ENCODE measurements at places on chromosomes 7 and 10. TPM values are rescaled to one million over a fixed set of nuclear protein-coding genes. Genes with fewer than 3 reads are reported as not detected.

The FUOM gene
- total RNA-seq, result 20.3 TPM

The HOXA10 gene
- total RNA-seq, result 15.3 TPM

The PRKCQ gene
- total RNA-seq, result 4.3 TPM

The EXOC6 gene
- total RNA-seq, result 16.6 TPM

The C10orf90 gene
- not detected for total RNA-seq

The ZNF248 gene
- total RNA-seq, result 17.6 TPM

The IL15RA gene
- total RNA-seq, result 13.5 TPM

The PRPS1L1 gene
- not detected for total RNA-seq

The UPK3BL1 gene
- total RNA-seq, result 292 TPM

GRCh38 chr10:80408242-80409101 lies at the start of gene PRXL2A:
Gene PRXL2A (plus strand): TSS chr10:80408551. CDS start chr10:80420468, 11,917 bp downstream.
- DNase-seq, result peak; percentile 92

DNA sequence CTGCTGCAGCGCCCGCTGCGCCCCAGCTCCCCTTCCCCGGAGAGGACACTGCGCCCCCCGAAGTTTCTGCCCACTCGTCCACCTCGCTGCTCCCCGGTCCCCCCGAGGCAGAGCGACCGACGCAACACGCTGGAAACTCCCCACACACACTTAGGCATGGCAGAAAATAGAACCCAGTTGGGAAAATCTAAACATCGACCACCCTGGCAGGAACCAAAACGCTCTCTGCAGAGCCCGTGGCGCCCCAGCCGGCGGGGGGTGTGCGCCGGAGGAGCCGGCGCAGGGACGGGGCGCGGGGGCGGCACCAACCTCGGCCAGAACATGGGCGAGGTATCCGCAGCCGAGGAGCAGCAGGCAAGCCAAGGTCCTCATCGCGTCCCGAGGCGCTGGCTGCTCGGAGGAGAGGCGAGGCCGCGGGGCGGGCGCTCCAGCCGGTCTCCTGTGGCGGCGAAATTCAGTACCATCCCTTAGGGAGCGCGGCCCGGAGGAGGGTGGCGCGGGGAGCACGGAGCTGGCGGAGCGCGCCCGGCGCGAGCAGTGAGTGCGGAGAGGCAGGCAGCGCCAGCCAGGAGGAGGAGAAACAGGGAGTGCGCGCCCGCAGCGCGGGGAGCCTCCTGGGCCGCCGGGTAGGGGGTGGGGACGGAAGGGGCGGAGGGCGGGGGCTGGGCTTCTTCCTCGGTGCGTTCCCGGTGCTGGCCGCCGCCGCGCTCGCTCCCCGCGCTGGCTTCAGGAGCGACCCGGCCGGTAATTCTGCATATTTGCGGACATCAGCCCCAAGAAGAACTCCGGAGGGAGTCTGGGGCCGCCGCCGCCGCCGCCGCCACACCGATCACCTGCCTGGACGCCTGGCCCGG lies 789 bp downstream of the PDGFA start:
- peak; percentile 85 for DNase-seq

GRCh38 chr7:18455606-18456005 lies 39.9 kb upstream of the HDAC9 start:
- no peak for DNase-seq

DNA sequence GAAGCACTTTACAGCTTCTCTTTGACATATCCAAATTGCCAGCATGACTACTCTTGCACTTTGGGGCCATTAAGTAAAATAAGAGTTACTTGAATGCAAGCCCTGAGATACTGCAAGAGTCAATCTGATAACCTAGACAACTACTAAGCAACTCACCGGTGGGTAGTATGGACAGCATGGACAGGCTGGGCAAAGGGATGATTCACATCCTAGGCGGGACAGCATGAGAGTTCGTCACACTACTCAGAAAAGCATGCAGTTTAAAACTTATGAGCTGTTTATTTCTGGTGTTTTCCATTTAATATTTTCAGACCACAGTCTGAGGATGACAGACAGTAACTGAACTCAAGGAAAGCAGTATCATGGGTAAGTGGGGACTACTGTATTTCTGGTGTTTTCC lies 84.0 kb downstream of the ORC5 start:
- DNase-seq, result no peak

GRCh38 chr10:81479316-81479715 lies 395.7 kb upstream of the NRG3 start:
- no peak for DNase-seq

GRCh38 chr7:20839196-20839735 lies 52.6 kb upstream of the SP8 start:
- DNase-seq, result no peak

GRCh38 chr10:112313234-112313633 lies 30.0 kb downstream of the TECTB start:
- DNase-seq, result no peak

DNA sequence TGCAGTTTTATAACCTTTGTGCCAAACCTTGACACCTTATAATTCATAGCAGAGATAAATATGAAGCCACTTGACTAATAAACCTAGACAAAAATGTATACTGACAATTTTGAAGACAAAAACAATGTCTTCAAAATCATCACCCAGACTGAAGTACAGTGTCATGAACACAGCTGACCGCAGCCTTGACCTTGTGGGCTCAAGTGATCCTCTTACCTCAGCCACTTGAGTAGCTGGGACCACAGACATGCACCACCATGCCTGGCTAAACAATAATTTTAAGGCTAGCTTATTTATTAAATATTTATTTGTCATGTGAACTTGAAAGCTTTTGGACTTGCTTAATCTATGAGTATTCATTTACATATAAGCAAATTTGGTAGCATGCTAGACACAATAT lies 24.3 kb downstream of the IL6 start:
- DNase-seq, result no peak

DNA sequence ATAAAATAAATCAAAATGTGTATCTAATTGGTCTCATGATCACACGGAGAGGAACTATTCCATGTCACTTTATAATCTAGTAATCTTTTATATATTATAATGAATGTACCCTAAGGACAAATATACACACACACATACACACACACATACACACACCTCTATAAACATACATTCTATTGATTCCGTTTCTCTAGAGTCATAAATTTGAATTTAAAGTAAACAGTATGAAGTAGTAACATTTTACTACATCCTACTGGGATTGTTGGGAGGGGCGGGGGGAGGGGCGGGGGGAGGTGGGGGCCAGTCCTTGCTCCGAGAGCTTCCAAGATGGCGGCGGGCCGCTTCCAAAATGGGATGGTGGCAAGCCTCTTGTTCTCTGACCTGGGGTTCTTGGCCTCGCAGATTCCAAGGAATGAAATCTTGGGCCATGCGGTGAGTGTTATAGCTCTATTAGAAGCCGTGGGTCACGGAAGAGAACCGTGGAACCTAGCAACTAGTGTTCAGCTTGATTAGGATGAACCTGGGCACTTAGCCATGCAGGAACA lies 143.2 kb downstream of the REEP3 start:
- no peak for DNase-seq

DNA sequence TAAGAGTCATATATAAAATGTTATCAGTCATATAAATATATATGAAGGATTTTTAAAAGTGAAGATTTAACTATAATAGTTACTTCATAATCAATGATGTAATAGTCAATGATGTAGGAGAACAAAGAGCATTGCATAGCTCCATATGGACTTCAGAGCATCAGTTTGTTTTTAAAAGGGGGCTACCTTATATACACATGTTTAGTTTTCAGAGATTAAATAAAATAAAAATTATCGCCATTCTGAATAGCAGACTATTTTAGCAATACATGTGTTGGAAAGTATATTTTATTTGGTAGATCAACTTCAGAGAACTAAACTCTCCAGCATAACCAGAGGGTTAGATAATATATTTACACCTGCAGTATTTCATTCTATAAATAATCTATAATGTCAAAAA lies 29.1 kb upstream of the EPC1 start:
- no peak for DNase-seq

GRCh38 chr7:122304996-122305421 lies 459 bp upstream of the FEZF1 start:
- no peak for DNase-seq

DNA sequence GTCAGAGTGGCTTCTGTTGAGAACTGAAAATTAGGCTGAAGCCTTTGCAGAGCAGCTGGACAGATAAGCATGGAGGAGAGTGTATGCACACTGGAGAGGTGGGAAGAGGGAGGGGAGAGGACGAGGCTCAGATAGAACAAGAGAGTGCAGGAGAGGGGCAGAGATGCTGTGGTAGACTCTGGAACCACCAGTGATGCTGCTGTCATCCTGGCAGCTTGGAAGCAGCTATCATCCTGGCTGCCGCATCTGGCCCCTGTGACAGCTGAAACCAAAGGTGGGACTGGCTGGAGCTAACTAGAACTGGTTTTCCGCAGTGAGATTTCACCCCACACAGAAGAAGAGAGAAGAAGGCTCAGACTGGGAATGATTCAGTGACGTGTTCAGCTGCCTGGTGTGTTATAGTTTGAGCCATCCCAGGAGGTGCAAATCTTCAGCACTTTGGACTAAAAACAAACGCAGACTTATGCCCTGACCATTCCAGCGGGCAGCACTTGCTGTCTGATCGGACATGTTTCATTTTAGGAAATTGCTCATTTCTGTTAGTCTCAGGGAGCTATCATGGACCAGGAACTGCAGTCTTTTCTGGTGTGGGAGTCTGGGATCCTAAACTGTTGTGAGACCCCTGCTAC lies 38.4 kb downstream of the EEPD1 start:
- no peak for DNase-seq

DNA sequence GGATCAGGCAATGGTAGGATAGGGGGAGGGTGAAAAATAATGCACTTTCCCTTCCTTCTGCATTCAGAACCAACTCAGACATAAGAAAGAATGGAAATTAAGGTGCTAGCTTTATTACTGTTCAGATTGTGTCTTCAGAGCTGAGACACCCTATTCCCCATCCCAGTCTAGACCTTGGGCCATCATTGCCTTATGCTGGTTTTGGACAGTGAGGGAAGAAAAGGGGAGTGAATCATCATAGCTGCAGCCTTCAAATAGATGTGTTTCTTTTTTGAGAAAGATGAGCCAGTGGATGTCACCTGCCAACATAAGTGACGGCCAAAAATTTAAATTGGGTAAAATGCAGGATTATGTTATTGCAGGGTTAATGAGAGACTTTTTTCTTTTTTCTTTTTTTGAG lies 27.0 kb upstream of the TOMM7 start:
- no peak for DNase-seq

GRCh38 chr10:12165999-12166775 lies 29.5 kb downstream of the NUDT5 start:
- DNase-seq, result no peak

GRCh38 chr7:2760098-2760889 lies 72.3 kb downstream of the AMZ1 start:
- no peak for DNase-seq

GRCh38 chr10:22494007-22494406 lies 148.7 kb downstream of the SPAG6 start:
- no peak for DNase-seq

- DNase-seq, result no peak
Observed at GRCh38 chr7:57218196-57218716, 86.0 kb upstream of the ZNF479 start.

- peak; percentile 61 for DNase-seq
Observed at GRCh38 chr10:79116801-79117723, 48.3 kb downstream of the ZMIZ1 start.

DNA sequence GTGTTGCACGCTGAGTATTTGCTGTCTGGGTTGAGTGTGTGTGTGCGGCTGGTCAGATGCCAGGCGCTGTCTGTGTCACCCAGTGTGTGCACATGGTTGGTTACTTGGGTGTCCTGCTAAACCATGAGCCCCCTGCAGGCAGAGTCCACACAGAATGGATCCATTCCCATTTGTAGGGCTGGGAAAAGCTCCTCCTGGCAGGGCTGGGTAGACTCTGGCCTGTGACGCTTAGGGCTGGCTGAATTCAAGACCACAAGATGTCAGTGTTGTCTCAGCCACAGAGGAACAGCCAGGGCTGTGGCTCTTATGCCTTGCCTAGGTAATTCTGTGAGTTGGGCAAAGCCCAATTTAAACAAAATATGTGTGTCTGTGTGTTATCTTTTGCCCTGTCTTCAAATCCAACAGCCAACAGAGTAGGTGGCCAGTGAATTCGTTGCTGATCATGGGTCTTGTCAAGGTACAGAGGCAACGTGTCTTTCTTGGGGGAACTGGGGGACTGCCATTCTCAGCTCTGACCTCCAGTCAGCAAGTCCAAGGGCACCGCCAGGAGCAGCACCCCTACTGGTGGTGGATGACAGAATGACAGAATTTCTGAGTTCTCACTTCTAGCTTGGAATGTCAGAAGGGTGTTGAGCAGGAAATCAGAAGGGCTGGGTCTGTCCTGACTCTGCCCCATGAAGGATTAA lies 285.1 kb downstream of the CCSER2 start:
- no peak for DNase-seq

DNA sequence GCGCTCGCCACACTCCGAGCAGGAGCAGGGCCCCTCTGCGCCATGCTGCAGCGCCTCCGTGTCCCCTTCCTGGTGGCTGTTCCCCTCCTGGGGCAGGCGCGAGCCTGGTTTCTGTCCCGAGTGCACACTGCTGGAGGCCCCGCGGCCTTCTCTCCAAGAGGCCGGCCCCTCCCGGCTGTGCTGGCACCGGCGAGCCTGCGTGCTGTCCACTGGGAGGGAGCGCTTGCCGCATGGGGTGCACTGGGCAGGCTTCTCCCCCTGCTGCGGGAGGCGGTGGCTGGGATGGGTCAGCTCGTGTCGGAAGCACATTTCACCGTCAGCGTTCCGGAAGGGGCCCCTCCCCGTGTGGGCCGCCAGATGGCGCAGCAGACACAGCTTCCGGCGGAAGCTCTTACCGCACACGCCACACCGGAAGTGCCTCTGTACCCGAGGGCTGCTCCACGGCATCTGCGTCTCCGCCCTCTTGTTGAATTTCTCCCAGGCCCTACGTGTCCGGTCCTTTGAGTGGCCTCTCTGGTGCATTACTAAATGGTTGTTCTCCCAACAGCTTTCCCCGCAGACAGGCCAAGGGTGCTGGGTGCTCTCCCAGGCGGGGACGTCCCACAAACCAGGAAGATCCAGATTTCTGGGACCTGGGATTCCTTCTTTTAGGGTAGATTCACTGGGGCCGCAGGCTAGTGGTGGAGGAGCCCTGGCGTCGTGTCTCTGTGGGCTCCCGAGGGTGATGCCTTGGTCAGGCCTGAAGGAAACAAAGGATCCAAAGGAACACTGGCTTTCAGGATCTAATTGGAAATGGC lies 18.7 kb downstream of the ZNF786 start:
- DNase-seq, result no peak

DNA sequence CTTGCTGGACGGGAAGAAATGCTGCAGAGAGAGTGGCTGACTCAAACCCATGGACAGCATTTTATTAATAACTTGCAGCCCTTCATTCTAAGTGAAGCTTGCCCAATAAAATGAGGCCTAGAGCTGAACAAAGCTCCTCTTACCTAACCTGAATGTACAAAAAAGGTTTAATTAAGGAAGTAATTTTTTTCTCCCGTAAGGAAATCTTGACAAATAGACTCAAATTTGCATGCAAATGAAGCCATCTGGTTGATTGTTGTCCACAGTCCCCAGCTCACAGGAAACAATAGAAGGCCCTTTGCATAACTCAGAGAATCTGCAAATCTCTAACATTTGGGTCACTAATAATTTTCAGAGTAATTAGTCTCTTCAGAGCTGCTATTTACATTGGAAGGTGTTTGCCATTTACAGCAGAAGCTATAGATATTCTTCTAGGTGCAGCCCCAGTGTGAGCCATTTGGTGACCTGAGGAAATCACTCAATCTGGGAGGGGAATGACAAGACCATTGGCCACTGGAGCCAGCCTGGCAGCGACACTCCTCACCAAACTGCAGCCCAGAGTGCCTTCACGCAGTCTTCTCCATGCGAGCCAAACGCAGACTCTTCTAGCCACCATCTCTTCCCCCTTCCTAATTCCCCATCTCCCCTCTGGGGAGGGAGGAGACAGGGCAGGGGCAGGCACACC lies 483.0 kb upstream of the C7orf33 start:
- DNase-seq, result no peak

GRCh38 chr7:84022684-84023308 lies 171.8 kb downstream of the SEMA3A start:
- DNase-seq, result no peak

GRCh38 chr10:15453926-15454325 lies 82.8 kb upstream of the FAM171A1 start:
- no peak for DNase-seq
